ENCODE measurements at places on chromosomes 16 and 17.

GRCh38 chr17:75019710-75020109 is 7.2 kb downstream of the MRPL58 start:
- no peak for DNase-seq

- DNase-seq: no peak
These were observed 27.7 kb upstream of the CACNG5 start for GRCh38 chr17:66807182-66807581.

DNA sequence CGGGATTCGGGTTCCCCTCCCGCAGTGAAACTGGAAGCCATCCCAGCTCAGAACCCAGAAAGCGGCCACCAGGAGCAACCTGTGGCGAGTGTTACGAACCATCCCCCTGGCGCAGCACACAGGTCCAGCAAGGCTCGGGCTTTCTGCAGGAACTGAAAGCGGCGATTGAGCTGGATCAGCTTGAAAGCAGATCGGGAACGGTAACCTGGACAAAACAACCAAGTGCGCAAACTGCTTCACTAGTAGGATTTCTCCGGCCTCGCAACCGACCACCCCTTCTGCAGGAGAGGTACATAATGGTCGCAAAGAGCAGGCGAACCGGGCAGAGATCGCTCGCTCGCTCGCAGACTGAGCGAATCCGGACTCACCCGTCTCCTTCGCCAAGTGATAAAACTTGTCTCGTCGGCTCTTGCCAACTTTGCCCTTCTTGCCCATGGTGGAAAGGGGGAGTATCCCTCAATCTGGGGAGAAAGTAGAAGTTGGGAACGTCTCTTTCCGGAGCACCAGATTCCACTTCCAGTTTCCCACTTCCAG is 696 bp upstream of the PSMC5 start:
- DNase-seq: no peak

DNA sequence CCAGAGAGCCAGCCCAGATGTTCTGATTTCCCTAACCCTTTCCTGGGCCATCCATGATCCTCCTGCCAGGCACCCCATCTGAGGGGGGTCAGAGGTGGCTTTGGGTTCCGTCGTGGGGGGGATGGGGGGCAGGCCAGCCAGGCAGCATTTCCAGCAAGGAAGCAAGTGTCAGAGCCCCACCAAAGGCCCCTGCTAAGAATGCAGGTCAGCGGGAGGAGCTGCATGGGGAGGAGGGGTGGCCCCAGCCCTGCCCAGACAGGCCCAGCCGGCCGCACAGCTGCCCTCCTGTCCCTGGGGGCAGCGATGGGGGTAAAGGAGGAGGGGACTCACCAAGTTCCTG is 2.3 kb upstream of the SCRN2 start:
- no peak for DNase-seq

DNA sequence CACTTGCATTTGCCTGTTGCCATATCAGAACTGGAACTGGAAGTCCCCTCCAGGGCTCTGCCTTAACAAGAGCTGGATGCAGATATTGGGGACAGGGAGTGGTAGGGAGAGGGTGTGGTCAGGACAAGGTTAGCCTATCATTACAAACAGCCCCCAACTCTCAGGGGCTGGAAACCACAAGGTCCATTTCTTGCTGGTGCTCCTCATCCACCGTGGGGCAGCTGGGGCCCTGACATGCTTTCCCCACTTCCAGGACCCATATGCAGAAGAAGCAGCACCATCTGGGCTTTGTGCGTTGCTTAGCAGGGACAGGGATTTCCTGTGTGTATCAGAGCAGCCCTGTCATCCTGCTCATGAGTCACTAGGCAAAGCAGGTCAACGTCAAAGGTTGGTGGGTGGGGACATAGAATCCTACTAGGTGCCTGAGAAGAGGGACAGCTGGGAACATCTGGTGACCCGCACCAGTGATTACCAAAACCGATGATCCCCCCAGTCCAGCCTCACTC is 26.9 kb downstream of the RGS9 start:
- DNase-seq: no peak

DNA sequence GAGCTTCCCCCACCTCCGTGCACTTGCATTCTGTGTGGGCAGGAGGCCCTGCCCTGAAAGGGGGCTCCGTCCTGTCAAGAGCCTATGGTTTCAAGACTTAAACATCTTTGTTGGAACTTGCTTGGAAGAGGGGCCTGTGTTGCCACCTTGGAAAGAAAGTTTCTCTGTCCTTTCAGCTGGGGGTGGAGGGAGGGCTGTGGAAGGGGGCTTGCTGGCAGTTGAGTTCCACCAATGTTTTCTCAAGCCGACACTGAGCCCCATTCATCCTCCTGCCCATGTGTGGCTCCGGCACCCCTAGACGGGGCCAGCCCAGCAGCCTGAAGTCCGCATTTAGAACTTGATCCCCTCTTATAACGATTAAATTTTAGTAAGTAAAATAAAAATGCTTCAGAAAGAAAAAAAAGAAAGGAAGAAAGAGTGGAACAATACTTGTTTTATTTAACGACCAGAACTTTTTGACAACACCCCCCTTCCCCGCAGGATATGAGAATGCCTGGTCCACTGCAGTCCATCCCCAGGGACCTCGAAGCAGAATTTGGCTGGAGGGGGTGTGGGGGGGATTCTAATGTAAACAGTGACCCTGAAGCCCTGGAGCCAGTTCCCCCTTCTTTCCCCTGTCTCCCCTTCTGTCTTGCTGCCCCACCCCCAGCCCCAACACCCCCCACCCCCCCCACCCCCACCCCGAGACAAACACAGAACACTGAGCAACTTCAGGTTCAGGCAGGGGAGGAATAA is 26.9 kb upstream of the CLEC18A start:
- no peak for DNase-seq

- peak; percentile 32 for DNase-seq
These were observed 33.3 kb downstream of the OR1D5 start for GRCh38 chr17:3030096-3030495.

- no peak for DNase-seq
These were observed 3.3 kb downstream of the PGS1 start for GRCh38 chr17:78381601-78382232.

GRCh38 chr17:78828470-78829185 is 12.0 kb downstream of the USP36 start:
- no peak for DNase-seq

DNA sequence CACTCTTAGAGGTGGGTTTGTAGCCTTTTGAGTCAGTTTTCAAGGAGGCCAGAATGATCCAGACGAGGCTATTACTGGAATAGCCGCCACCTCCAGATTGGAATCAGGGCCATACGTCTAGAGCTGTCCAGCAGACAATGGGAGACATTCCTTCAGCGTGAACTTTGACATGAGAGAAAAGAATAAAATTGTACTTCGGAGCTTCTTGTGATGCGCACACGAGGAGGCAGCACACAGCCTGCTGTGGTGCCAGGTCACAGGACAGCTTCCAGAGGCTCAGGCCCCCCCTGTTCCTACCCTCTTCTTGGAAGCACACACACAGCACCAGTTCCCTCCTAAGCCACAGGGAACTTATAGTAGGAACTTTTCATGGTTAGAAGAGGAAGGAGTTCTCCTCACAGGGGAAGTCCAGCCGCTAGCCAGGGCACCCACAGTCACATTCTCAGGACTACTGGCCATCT is 81.0 kb downstream of the VPS53 start:
- peak; percentile 67 for DNase-seq

DNA sequence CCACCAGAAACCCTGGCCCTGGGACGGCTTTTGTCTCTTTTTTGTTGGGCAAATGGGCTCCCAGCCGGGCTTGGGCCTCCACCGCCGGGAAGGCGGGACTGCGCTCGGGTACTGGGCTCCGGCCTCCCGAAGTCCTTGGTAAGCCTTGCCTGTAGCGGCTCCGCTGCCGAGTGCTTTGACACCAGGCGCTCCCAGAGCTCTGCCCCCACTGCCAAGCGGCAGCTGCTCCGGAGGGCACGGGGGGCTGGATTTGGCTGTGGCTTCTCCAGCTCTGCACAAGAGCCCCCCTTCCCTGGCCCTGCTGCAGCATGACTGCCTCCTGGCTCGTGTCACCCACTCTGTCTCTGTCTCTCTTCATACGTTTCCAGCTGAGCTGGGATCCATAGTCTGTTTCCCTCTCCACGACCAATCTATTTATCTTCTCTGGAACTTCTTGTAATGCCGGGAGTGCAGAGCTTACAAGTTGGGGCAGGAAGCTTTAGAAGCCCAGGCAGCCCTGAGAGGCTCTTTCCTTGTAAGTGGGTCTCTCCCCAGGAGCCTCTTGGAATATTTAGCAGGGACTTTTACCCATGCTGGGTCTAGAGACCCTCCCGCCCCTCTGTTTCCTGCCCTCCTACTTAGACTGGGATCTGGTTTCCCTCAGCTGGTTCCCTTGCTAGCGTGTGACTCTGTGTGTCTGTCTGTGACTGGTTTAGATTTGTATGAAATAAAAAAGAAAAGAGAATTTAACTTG is 246.9 kb upstream of the GSE1 start:
- DNase-seq: no peak

DNA sequence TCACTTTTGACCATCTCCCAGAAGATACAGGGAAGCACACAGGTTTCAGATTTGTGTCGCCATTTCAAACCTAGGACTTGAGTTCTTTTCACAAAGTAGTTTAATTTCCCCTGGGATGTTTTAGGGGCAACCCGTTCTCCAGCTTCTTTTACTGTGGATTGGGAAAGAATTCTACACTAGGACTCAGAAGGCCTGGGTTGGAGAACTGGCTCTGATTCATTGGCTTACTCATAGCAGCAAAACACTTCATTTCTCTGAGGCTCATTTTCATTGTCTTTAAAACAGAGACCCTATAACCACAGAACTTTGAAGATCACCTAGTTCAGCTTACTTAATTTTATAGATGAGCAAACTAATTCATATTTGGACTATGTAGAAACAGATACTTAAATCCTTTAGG is 175.9 kb upstream of the SALL1 start:
- DNase-seq: no peak

- DNase-seq: no peak
These were observed 33.3 kb downstream of the JPH3 start for GRCh38 chr16:87635541-87636049.

DNA sequence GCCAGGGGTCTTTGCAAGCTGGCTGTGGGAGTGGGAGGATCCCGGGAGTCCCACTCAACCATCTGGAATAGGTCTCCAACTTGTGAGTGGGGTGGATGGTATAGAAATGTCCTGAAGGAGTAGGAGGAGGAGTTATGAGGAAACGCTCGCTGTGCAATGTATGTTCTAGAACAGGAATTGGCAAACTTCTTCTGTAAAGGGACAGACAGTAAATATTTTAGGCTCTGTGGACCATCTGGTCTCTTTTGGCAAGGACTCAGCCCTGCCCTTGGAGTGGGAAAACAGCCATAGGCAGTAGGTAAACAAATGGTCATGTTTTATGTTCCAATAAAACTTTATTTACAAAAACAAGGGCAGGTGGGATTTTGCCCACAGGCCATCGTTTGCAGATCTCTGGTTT is 149.2 kb downstream of the NPIPB5 start:
- no peak for DNase-seq

- no peak for DNase-seq
These were observed 2276.2 kb downstream of the TP53TG3F start for GRCh38 chr16:35735403-35736251.

DNA sequence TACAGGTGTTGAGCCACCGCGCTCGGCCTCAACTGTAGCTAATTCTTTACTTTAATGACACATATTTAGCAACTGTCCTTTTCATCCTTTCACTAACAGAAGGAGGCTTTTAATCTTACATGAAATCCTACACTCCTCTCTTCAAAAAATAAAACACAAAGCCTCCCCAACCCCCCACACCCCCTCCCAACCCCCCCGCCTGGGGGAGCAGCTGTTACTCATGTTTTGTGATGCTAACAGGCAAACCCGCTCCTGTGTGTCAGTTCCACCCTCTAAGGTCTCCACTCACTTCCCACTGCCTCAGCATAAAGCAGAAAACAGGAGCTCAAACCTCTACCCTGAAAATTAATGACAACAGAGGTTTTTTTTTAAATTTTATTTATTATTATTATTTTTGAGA is 55.4 kb upstream of the SLC25A19 start:
- DNase-seq: no peak

DNA sequence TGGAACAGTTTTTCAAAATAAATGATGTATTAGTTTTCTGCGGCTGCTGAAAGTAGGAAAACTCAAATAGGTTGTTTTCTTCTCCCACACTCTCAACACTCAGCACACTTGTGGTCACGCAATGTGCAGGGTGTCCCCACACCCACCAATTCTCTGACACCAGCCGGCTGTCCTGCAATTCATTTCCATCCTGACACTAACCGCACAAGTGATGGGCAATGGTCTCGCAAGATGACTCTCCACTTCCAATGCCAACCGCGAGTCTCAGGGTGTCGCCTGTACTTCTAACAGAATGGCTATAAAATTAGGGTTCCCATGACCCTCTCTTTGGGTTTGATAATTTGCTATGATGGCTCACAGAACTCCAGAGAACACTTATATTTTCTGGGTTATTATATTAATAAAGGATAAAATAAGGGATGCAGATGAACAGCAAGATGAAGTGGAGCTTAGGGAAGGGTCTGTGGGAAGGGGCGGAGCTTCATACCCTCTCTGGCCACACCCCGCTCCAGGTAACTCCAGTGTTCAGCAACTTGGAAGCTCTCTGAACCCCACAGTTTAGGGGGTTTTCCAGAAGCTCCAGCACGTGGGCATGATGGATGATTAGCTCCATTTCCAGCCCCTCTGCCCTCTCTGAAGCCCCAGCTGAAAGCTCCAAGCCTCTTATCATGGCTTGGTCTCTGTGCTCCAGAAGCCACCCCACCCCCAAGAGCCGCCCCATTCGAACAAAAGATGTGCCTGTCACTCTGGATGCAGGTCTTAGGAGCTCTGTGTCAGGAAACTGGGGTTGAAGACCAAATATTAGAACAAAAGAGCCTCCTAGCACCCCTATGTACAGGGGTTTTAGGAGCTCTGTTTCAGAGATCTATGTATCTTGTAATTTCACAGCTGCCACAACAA is 19.8 kb downstream of the TAF1C start:
- DNase-seq: no peak

- no peak for DNase-seq
These were observed 8.2 kb upstream of the SEC14L1 start for GRCh38 chr17:77132411-77133086.

DNA sequence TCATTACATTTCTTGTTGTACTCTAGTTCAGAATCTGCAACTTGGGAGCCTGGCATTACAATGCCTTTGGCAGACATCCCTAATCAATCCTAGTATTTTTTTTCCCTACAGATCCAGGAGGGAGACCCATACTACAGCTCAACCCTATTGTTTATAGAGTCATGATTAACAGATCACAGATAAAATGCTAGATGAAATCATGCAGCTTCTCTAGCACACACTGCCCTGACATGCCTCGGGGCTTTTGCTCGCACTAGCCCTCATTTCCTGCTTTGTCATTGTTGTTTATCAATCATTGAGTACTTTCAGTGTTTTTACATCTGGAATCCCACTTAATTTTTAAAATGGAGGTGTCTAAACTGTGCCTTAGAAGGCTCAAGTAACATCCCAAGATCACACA is 412.5 kb downstream of the CA10 start:
- DNase-seq: no peak

DNA sequence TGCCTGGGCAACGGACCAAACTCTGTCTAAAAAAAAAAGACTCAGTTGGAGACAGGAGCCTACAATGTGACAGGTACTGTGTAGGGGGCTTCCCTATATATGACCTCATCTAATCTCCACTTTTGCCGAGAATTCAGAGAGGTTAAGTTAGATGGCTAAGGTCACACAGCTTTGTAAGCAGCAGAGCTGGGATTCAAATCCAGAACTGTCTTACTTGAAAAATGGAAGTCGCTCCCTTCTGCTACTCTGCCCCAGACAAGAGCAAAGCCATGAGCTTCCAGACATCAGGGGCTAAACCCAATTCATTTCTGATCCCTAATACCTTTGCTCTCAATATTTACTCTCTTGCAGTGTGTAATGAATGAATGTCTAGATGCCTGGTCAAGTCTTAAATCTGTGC is 41.5 kb upstream of the ABCC12 start:
- no peak for DNase-seq

GRCh38 chr17:74956093-74956492 is 16.5 kb downstream of the HID1 start:
- DNase-seq: no peak

All from smooth muscle cell of the brain vasculature (primary cell).